Foreskin keratinocyte (primary cell): ENCODE measurements at places on chromosomes 4 and X.

DNA sequence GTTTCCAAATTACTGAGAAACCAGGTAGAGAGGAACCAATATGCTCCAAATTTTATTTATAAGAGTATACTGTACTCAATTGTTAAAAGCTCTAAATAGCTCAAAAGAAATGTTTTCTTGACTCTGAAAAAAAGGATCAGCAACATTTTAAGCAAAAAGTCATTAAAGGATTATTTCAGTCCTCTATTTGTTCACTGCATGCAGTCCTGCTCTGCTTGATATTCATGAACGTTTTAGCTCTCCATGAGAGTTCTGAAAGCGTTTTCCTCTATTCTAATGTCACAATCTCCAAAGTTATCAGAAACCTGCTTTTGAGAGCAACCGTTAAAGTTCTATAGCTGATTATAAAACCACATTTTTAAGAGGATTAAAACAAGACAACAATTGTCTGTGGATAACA, 110.5 kb downstream of the APOOL start:
- no peak for DNase-seq

DNA sequence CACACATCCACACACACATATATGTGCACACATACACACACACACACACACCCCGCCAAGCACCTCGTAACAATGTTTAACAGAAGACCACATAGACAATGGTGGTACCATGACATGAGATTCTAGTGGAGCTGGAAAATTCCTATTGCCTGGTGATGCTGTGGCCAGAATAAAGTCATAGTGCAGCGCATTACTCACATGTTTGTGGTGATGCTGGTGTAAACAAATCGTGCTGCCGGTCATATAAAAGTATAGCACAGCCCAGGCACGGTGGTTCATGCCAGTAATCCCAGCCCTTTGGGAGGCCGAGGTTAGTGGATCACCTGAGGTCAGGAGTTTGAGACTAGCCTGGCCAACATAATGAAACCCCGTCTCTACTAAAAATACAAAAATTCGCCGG, 275.2 kb downstream of the TRIML1 start:
- no peak for DNase-seq

DNA sequence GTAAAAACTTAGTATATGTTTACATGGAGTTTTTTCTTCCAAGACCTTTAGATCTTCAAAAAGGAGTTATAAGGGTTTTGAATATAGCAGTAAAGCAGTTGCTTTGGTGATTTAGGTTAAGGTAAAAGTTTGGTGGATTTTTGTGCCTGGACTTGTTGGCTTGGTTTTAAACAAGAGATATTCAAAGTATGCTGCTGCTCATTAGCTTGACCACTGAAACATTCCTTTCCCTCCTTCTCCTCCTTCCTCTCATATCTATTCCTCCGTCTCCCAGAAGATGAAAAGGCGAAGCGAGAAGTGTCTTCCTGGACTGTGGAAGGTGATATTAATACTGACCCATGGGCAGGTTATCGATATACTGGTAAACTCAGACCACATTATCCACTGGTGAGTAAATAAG, 38.4 kb downstream of the METAP1 start:
- no peak for DNase-seq

GRCh38 chr4:108483079-108483478, 137.3 kb upstream of the RPL34 start:
- no peak for DNase-seq
